ENCODE measurements at places on chromosomes 11 and 22. TPM values are rescaled to one million over a fixed set of nuclear protein-coding genes. Genes with fewer than 3 reads are reported as not detected.

DNA sequence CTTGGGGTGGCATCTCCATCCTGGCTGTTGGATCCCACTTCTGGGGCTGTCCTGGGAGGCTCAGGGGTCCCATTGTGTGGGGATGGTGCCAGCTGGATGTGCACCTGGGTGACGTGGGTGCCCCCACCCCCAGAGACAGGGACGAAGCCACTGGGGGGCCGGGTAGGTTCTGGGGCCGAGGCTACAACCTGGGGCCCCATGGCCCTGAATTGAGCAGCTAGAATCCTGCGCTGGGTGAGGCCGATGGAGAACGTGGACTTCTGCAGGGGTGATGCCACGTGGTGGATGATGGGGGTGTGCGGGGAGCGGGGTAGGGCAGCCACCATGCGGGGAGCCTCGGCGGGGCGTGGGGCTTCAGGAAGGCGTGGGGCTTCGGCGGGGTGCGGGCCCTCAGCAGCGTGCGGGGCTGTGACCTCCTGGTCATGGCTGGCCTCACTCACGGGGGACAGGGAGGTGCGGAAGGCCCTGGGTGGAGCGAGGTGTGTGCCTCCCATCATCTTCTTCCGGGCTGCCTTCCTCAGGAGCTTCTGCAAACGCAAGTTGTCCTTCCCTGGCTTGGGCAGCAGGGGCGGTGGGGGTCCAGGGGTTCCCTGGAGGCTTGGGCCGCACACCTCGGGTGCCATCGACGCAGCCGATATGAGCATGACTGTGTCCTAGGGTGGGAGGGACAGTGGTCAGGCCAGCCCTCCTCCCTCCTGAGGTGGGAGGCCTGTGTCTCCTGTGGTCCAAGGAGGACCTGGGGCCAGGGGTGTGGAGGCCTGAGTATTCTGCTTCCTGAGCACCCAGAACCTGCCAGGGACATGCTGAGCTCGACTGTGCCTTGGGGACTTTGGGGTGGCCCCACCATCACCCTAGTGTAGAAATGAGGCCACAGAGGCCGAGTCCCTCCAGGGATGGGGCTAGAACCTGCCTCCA is 1.5 kb downstream of the PRR33 start:
- no peak for DNase-seq

DNA sequence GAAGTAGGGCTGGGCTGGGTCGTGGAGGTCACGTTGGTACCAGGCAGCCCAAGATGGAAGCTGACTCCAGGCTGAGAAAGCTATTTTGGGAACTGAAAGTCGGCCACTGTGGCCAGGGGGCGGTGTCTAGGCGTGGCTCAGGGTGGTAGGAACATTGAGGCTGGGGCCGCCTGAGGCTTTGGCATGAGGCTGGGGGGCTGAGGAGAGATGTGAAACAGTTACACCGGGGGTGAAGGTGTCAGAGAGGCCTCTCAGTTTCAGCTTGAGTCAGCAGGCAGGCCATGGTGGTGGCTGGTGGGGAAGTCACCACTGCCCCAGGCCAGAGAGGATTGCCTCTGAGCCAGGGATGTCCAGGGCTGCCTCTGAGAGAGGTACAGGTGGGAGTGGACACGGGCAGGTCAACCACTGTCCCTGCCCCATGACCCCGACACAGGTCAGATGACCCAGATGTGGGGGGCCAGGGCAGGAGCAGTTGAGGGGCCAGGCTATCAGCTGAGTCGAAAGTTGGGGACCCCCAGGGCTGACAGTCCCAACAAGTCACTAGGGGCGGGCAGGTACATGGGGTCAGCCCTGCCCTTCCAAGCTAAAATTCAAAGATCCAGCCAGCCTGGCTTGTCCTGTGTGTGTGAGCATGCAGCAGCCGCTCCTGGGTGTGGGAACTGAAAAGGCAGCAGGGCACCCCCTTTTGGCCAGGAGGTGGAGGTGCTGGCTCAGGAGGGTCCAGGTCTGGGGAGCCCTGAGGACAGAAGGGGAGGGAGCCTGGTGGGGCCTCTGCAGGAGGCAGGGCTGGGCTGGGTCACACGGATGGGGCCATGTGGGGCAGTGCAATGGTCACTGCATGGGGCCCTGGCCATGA is 7.2 kb downstream of the KCNK7 start:
- peak; percentile 74 for DNase-seq

The TANGO2 gene
- total RNA-seq = 17.7 TPM

DNA sequence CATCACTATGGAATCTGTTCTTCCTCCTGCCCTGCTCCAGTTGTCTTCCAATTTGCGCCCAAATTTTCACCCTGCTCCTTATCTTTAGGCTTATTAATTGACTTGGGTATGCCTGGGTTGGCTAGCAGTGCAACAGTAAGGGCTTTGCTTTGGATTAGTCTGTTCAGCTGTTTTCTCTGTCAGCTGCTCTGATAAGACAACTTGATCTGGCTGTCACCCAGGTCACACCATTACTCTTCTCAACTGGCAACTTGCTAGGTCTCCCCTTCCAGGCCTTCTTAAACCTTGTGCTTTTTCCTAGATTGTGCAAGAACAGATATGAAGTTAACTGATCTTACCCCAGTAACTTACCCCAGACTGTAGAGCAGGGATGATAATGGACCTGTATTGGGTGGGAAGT is 357.8 kb upstream of the LARGE1 start:
- no peak for DNase-seq

- DNase-seq = peak; percentile 71
Observed at GRCh38 chr11:88292171-88292843, 45.2 kb downstream of the CTSC start.

DNA sequence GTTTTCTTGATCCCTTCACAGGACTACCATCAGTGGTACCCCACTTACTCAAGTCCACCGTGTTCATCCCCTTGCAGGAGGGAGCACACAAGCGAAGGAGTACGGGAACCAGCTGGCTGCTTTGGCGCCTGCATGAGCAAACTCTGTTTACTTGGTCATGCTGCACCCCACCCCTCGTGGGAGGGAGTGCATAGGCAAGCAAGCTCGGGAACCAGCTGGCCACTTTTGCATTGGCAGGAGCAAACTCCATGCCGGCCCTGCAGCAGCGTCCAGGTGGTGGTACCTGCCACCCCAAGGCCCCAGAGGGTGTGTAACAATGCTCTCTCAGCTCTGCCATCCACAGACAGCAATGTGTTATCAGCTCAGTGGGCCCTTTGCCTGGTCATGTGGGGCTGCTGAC is 737.8 kb downstream of the FAM181B start:
- DNase-seq = no peak

DNA sequence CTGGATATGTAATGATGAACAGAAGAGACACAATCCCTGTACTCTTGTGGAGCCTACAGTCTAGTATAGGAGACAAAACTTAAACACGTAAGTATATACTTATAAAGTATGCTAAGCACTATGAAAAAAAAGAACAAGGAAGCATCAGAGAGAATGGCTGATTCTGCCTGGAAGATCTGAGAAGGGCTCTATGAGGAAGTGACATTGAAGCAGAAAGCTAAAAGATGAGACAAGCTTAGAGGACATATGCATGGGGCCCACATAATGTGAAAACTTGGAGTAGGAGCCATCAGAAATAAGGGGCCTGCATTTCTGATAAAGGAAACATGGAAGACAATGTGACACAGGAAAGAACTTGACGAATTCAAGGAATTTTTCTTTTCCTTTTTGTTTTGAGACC is 16.6 kb downstream of the SAA1 start:
- no peak for DNase-seq

DNA sequence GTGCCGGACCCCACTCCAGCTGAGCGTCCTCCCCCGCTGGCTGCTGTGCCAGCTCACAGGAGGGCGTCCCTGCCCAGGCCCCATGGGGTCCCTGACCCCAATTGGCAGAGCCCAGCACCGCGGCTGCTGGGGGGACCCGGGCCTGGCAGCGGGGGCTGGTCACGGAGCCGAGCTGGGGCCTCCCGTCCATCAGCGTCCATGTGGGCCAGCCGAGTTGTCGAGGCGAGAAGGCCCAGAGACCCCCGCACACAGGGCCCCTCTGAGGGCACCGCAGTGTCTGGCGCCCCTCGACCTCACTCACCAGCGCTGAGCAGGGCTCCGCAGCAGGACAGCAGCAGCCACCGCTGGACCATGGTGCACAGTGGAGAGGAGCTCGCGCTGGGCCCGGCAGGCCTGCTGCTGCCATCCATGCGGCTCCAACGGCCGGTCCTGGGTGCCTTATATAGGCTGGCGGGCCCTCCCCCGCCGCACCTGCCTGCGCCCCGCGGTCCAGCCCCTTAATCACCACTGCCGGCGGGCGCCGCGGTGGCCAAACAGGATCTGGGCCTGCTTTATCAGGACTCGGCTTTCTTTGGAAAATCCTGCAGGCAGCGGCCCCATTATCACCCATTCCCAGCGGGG is at the start of gene MUC6:
MUC6 (minus strand) TSS at position 416 of the 621 bp plus-strand sequence; CDS start at position 353, 63 bp downstream.
- no peak for DNase-seq

The MUC5B gene
- not detected for total RNA-seq

DNA sequence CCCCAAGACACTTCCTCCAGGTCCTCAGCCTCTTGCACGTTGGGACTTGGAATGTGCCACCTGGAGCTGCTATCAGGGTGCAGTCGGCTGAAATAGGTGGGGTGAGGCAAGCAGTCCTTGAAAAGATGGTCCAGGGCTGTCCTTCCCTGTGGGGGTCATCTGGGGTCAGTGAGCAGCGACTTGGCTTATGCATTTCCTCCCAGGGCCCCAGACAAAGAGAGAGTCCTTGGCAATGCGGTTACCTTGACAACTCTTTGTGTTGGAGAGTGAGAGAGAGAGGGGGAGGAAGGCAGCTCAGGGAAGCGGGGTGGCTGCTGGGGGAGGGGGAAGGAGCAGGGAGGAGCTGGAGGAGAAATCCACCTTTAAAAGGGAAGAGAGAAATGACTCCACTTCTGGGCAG is 93.8 kb downstream of the MIAT start:
- DNase-seq = no peak

The PDGFD gene
- total RNA-seq = 6.1 TPM

DNA sequence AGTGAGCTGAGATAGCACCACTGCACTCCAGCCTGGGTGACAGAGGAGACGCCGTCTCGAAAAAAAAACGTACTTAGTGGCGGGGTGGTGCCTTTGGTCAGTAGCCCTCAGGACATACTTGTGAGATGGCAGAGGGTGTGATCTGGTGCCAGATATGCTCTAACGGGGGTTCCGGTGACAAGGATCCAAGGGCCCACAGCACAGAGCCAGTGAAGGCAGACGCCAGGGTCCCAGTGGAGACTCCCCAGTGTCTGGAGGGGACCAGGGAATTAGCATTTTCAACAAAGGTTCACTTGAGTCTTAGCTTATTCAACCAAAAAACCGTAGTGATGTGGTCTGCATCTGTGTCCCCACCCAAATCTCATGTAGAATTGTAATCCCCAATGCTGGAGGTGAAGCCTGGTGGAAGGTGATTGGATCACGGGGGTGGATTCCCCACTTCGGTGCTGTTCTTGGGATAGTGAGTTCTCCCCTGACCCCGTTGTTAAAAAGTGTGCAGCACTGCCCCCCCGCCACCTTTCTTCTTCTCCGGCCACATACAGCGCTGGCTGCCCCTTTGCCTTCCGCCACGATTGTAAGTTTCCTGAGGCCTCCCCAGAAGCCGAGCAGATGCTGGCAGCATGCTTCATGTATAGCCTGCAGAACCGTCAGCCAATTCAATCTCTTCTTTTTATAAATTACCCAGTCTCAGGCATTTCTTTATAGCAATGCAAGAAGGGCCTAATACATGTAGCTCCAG is 26.6 kb upstream of the OSBPL5 start:
- no peak for DNase-seq

The SPTBN2 gene
- 21.1 TPM for total RNA-seq

DNA sequence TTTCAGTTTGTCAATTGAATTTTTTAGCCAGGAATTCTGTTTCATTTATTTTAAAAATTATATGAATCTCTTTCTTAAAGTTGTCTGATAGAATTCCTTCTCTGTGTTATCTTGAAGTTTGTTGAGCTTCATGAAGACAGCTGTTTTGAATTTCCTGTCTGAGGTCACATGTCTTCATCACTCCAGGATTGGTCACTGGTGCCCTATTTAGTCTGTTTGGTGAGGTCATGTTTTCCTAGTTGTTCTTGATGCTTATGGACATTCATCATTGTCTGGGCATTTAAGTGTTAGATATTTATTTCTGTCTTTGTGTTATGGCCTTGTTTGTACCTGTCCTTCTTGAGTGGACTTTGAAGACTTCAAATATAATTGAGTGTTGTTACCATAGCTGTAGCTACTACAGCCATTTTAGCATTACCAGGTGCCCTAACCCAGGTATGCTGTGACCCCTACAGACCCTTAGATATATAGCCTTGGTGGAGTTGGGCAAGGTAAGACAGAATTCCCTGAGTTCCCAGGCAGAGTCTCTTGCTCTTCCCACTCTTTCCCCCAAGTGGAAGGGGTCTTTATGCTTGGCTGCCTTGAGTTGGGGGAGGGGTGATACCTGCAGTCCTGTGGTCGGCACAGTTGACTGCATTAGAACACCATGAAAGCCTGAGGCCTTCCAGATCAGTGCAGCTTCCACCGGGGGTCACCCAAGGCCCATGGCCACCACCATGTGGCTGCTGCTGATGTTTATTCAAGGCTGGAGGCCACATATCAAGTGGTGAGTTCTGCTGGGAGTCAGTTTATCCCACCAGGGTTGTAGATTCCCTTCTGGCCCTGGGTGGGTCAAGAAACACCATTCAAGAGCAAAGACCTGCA is 229.6 kb downstream of the DYNC2H1 start:
- peak; percentile 14 for DNase-seq

The OR5P2 gene
- total RNA-seq = not detected

DNA sequence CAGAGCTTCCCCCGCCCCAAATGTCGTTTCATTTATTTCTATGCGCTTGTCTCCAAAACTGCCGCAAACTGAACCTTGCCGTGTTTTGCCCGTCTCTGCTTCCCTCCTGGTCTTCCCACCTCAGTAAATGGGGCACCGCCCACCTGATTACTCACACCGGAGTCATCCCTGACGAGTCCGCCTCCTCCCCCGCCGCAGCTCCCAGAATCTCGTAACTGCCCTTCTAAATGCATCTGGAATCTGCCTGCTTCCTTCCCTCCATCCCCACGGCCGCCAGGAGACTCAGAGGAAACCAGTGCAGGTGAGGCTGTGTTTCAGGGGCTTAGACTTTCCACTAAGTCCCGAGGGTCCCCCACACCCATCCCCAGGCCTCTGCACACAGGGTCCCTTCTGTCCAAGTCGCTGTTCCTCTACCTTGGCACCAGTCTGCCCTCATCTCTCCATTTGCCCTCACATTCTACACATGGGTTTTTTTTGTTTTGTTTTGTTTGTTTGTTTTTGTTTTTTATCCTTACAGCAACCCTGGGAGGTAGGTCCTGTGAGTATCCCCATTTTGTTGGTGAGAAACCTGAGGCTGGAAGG is 62.6 kb upstream of the PHF21B start:
- DNase-seq = no peak

GRCh38 chr22:35580351-35581022 is 36.6 kb downstream of the MB start:
- no peak for DNase-seq

The SCUBE1 gene
- 0.24 TPM for total RNA-seq

DNA sequence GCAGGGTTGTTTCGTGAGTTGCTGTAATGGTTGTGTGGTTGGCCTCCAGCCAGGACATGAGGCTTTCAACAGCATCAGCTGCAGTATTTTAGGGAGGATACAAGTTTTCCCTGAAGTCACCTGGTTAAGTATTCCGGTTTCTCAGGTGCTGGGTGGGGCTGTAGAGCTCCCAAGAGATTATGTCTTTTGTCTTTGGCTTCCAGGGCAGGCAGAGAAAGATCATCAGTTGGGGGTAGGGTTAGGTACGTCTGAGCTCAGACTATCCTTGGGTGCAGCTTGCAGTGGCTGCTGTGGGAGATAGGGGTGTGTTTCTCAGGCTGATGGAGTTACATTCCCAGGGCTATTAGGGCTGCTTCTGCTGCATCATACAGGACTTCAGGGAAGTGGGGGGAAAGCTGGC is 47.5 kb upstream of the MRGPRX1 start:
- DNase-seq = no peak

The FGF19 gene
- not detected for total RNA-seq

GRCh38 chr22:46072981-46073682 is 77.2 kb upstream of the PPARA start:
- DNase-seq = peak; percentile 25
